ENCODE measurements at places on chromosomes 12 and 14.

DNA sequence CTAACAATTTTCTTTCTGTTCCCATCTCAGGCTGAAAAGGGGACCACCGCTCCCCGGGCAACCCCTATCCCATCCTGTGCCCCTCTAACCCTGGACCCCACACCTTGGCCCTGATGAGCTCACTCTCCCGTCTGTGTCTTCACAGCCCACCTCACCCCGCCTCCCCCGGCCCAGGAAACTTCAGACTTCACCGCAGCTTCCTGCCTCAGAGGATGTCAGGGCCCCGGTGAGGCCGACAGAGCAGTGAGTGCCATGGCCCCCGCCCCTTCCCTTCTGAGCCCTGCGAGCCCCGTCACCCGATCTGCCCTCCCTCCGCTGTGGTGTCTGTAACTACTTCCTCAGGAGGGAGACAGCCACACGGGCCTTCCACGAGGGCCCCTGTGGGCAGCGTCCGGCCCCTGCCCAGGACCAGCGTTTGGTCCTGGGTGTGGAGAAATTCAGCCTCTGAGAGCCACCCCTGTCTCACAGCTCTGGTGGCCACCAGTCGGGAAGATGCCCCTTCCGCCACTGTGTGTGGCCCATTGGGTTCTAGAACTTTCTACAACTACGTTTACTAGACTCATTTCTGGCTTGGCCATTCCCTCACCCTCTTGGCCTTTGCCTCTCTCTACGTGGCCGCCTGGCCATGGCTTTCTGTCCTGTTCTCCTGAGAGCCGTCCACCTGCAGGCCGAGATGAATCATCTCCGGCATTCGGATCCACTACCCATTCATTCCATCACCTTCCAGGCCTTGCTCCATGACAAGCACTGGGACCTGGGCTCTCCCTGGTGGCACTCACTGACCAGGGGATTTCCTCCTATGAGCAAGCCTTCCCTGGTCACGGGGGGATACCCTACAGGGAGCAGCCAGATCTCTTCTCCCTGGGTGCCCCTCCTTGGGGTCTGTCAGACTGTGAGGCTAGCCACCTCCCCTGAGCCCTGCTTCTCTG lies 3.4 kb downstream of the RHOF start:
- DNase-seq = no peak

- no peak for DNase-seq
Observed at GRCh38 chr14:54568821-54569595, 2.1 kb downstream of the SAMD4A start.

- no peak for DNase-seq
Observed at GRCh38 chr12:131264635-131265034, 310.9 kb downstream of the ADGRD1 start.

DNA sequence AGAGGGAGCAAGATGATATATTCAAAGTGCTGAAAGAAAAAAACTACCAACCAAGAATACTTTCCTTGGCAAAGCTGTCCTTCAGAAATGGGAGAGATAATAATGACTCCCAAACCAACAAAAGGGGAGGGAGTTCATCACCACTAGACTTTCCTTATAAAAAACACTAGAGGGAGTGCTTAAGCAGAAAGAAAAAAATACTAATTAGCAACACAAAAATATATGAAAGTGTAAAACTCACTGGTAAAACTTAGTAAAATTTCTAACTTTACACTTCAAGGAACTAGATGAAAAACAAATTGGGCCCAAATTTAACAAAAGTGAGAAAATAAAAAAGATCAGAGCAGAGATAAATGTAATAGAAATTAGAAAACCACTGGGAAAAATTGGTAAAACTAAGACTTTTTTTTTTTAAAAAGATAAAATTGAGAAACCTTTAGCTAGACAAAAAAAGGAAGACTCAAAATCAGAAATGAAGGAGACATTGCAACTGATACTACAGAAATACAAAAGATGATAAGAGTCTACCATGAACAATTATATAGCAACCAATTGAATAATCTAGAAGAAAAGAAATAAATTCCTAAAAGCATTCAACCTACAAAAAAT lies 60.4 kb upstream of the FAR2 start:
- no peak for DNase-seq
